ENCODE measurements at places on chromosomes 6 and 20.
A peak's percentile ranks its signal among the peaks of the same experiment; 100 is the strongest.

DNA sequence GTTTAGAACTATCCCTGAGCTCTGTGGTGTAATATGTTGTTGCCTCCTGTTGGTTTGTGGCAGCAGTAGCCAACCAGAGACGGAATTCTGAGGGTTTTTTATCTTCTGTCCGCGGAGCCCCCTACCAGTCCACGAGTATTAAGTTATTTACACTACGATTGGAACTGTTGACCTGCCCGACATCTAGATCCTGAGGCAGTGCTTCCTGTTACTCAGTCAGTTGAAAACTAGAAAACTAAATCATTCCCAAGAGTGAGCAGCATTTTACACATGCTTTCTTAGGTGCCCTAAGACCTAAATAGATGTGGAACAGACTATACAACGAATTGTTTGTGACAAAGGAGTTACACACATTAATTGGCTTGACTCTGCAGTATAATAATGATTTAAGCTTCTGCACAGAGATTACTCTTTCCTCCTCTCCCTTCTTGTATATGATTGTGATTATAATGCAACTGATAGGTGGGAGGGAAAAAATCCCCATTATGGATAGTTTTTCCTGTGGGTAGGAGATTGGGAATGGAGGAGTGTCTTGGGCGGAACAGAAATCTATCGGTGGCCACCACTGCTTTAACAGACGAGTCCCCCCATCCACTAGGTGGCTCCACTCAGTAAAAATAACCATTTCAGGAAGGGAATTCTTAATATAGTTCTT, 1.7 kb downstream of the LOC128125822 start:
- peak; percentile 8 for DNase-seq

GRCh38 chr20:62897666-62898065, 28.6 kb downstream of the DIDO1 start:
- DNase-seq = no peak

DNA sequence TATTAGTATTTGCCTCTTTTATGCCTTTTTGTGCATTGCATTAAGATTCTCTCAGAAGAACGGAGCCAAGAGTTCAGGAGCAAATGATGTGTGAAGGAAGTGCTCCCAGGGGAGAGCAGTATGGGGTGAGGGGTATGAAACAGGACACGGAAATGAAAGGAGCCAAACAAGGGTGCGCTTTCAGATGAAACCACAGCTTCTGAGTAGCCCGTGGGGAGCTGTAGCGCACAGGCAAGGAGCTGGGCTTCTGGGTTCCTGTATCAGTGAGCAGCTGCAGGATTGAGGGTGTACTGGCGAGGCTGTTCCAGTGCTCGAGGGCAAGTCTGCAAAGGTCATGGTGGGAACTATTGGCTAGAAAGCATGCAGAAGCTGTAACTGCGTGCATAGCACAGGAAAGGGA, 25.4 kb downstream of the ANKEF1 start:
- no peak for DNase-seq

DNA sequence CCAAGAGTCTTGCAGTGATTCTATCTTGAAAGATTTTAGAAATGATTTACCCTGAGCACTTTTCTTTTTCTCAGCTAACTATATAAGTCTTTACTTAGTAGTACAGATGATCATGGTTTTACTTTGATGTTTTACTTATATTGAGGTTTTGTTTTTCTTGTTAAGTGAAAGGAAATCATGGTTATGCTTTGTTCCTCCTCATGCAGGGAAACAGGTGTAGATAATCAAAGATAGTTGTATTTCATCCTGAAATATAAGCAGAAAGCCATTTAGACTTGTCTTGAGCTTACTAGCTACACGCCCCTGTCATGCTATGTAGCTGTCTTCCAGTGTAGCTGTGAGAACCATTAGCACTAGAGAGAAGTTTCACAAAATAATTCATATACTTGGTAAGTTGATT, 113.9 kb downstream of the HIVEP1 start:
- DNase-seq = peak; percentile 24

DNA sequence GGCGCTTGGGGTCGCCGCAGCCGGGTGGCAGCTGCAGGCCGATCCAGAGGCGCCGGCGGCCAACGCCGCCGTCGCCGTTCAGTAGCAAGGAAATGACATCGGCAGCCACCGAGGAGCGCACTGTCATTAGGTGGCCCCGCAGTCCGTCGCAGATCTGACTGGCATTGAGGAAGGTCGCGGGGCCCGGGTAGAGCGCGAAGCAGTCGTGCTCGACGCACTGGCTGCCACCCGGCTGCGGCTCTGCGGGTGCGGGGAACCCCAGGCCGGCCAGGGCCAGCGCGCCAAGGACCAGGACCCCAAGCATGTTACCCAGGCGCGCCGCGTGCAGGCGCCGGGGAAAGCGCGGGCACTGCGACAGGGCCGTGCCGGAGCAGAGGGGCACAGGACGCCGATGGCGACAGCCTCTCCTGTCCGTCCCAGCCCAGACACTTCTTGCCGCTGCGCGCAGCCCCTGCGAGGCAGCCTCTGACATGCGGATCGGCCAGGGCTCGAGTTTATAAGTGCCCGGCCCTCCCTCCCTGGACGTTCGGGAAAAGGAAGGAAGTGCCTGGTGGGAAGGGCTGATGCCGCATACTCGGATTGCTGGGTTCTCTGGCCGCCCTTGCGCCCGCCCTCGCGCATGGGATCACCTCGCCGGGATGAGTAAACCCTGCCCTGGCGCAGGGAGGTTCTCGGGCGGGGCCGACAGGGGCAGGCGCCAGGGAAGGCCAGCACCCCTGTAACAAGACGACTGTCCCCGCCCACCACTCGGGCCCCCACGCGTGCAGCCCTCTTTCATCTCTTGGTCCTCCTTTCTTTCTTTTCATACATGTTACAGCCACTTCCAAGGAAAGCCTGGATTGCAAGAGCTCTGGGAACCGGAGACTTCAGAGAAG, at the start of gene THBD:
TSS of gene THBD (minus strand) at position 472 of the 875 bp plus-strand sequence. CDS start at position 304, 168 bp downstream.
- no peak for DNase-seq

DNA sequence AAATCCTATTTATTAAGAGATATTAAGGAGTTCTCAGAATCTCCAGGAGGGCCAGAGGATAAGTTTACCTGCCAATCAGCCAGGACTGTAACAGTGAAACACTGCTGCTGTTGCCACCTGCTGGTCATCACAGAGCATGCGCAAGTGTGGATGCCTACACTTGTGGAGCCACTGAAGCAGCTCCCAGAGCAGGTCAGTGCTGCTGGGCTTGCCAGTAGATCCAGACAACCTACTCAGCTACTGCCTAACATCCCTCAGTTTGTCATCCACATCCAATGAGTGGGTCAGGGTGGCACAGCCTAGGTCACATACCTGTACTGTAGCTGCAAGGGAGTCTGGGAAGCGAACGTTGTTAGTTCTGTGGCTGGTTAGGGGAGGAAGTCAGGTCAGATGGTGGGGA, 18.3 kb upstream of the NHSL1 start:
- DNase-seq = peak; percentile 32

DNA sequence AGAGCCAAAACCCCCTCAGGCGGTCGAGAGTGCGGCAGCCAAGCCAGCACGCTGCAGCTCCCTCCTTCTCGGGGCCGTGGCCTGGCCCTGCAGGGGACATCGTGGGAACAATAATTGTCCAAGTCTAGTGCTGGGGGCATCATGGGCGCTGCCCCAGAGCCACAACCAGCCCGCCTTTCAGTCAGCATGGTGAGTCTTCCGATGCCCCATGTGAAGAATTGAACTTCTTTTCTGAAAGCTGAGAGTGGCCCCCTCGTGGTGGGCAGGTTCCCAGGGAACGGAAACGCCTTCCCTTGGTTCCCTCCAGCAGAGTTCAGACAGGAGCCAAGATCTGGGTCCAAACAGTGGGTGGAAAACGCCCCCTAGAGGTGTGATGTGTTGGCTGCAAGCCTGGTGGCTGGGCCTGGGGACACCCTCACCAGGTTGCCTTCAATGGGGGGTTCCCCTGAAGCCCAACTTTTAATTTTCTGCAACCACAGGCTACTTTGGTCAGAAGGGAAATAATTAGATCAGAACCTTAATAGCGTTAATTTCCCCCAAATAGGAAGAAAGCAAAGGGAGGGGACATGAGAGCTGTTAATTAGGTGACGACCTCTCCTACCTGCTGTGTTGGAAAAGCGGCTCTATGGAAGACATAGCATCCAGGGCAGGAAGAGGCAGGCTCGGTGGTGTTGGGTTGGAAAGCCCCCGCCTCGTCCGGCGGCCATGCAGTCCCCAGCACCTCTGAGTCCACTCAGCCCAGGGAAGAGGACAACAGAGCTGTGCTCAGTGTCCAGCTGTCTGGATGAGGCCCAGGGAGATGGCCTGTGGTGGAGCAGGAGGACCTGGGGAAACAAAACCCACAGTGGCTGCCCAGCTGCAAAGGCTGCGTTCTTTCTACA, 4.7 kb upstream of the MRGBP start:
- peak; percentile 11 for DNase-seq

DNA sequence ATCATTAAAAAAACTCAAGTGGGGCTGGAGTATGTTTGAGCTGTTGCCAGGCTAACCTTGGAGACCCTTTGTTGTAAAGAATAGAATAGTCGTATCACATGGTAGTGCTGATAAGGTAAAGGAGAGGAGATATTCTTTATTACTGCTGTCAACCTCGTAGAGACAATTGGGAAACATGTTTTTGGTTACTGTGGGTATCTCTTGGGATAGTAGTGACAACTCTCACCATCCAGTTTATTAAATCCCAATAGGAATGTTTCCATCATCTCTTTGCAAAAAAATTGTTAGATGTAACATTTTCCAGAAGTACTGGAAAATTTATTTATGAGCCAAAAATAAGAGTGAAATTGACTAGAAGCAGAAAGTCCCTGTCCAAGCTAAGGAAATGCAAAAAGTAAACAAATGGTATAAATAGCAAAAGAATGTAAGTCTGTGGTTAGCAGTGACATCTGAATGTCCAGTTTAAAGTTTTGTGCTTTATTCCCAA, 829.3 kb upstream of the CITED2 start:
- DNase-seq = no peak

GRCh38 chr6:64504503-64504902, 868.9 kb downstream of the PHF3 start:
- no peak for DNase-seq

- no peak for DNase-seq
These were observed 62.0 kb upstream of the CD83 start for GRCh38 chr6:14055541-14055940.

- DNase-seq = no peak
These were observed 73.4 kb downstream of the GMPR start for GRCh38 chr6:16311763-16312162.

DNA sequence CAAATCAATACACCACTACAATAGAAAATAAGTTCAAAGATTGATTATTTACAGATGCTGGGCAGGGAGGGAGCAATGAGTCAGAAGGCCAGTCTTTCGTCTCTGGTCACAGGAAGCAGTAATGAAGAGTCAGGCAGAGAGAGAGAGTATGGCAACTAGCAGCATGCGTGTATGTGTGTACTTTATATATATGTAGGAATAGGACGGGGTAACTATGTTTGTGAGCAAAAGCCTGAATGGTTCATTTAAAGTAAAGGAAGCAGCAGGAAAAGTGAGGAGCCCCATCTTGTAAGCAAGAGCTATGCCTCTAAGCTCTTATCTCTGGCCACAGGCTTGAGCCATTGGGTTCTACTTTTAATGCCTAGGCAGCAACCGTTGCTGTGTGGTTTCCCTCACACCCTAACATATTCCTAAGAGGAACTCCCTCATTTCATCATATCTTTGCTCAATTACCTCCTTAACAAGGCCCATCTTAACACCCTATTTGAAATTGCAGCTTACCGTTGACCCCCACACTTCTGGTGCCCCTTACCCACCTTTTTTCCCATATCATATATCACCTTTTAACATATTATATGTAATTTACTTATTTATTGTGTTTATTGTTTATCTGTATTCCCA, 66.6 kb downstream of the AFG1L start:
- no peak for DNase-seq

GRCh38 chr6:21158149-21158548, 435.4 kb upstream of the SOX4 start:
- no peak for DNase-seq

DNA sequence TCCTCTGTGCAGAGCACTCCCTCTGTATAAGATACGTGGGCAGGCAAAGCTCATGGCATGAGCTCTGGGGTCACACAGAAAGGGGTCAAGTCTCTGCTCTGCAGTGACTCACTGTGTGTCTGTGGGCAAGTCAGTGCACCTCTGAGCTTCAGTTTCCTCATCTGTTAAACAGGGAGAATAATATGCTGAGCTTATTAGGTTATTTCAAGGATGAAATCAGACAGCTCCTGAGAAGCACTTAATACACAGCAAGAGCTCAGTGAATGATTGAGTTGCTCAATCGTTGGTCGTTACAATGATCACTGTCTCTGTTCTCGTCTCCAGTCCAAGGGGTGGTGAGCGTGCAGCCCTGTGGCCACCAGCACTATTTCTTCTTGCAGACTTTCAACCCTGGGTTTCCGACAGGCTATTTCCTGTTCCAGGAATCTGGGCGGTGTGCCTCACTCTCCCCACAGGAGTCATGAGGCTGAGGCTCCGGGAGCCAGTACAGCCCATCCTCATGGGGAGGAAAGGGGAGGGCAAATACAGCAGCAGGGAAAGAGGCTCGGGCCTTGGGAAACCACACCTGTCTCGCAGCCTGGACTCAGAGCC, 28.9 kb downstream of the KIAA1755 start:
- DNase-seq = no peak

DNA sequence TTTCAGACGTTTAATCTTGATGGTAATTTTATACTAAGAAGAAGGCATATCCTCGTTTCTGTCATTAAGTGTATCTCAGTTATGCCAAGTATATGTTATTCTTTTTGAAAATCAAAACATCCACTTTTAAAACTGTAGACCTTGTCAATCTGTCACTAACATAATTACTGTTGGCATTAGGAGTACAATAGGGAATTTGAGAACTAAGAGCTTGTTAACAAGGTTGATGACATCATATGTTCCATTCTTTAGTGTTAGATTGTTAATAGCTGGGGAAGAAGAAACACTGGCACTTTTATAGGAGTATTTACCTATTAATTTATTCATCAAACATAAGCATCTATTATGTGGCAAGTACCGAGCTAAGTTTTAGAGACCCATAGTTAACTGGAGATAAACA, 76.2 kb downstream of the MAP3K4 start:
- DNase-seq = no peak

GRCh38 chr20:23205211-23205610, 119.1 kb upstream of the CD93 start:
- DNase-seq = no peak

GRCh38 chr6:110674096-110674495, 141.2 kb downstream of the CDK19 start:
- no peak for DNase-seq

Data from stimulated activated naive CD4-positive, alpha-beta T cell (primary cell).